ENCODE measurements at places on chromosomes 3 and 15. TPM values are rescaled to one million over a fixed set of nuclear protein-coding genes. Genes with fewer than 3 reads are reported as not detected.

GATA2 gene
- total RNA-seq, result 17.7 TPM

NEDD4 gene
- total RNA-seq, result 10.0 TPM

WDR93 gene
- 0.20 TPM for total RNA-seq

TIMP4 gene
- 31.1 TPM for total RNA-seq

STRIT1 gene
- not detected for total RNA-seq
